Osteoblast (primary cell): ENCODE measurements at places on chromosomes 11 and 22. TPM values are rescaled to one million over a fixed set of nuclear protein-coding genes. Genes with fewer than 3 reads are reported as not detected.

GRCh38 chr11:20131788-20132666 lies 28.2 kb downstream of the DBX1 start:
- no peaks in the 10 kb centered on the region for H3K36me3 ChIP-seq
- no peaks in the 10 kb centered on the region for H3K27me3 ChIP-seq

DNA sequence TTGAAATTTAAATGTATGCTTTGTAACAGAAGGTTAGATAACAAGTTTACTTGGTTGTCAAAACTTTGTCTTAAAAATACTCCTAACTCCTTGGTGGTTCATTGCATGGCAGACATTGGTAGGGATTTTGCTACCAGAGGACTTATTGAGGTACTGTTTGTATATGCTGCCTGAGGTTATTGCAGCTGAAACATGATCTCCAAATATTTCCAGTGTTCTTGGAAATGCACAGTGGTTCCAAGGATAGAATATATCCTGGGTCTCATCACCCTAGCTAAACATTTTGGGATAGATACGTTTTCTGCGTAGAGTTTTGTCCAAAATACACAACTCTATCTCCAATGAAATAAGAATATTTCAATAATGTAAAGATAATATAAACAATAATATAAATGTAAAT lies 109.2 kb downstream of the RAB38 start:
- no peaks in the 10 kb centered on the region for H3K36me3 ChIP-seq
- H3K27ac ChIP-seq, result no peak overlapping the region
- H3K4me1 ChIP-seq, result no peaks in the 10 kb centered on the region
- H3K27me3 ChIP-seq, result no peaks in the 10 kb centered on the region
- H3K4me3 ChIP-seq, result no peak overlapping the region

Gene LAMTOR1
- total RNA-seq, result 131 and 138 TPM in 2 replicates

- H3K27ac ChIP-seq, result no peak overlapping the region
- DNase-seq, result no peak
- H3K36me3 ChIP-seq, result peaks cover 47% of the 10 kb centered on the region
- no peaks in the 10 kb centered on the region for H3K4me1 ChIP-seq
These were observed 14.2 kb upstream of the ST14 start for GRCh38 chr11:130145311-130145812.

- H3K4me1 ChIP-seq, result peaks cover 32% of the 10 kb centered on the region
- no peaks in the 10 kb centered on the region for H3K27me3 ChIP-seq
- H3K36me3 ChIP-seq, result no peaks in the 10 kb centered on the region
- H3K4me3 ChIP-seq, result no peak overlapping the region
These were observed 139.1 kb upstream of the MTMR2 start for GRCh38 chr11:96063053-96063452.

Gene BANF1
- total RNA-seq, result 14.5 and 14.7 TPM in 2 replicates

Gene PTPRJ
- total RNA-seq, result 9.1 and 10.9 TPM in 2 replicates

Gene APOBEC3B
- total RNA-seq, result 0.36 and 0.59 TPM in 2 replicates

- peaks cover 39% of the 10 kb centered on the region for H3K27me3 ChIP-seq
- H3K27ac ChIP-seq, result no peak overlapping the region
- peaks cover 7% of the 10 kb centered on the region for H3K4me1 ChIP-seq
- DNase-seq, result no peak
These were observed 46.1 kb upstream of the PHF21B start for GRCh38 chr22:45055936-45056335.

DNA sequence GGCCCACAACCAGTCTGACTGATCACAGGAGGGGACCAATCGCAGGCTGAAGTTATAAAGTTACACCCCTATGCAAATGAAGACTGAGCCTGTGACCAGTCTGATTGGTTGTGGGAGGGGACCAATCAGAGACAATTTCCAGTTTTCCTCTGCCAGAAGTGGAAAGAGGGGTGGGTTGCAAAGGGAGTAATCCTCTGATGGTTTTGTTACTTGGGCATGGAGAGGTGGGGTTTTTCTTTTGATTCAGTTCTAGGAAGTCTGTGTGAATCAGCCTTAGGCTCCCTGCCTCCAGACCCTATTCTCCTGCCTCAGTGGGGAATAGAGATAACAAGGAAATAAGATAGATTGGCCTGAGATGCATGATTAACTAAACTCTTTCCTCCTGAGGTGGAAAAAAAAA lies 9.9 kb downstream of the OR6M1 start:
- no peak overlapping the region for H3K4me3 ChIP-seq
- no peak overlapping the region for H3K27ac ChIP-seq
- no peaks in the 10 kb centered on the region for H3K4me1 ChIP-seq
- no peaks in the 10 kb centered on the region for H3K36me3 ChIP-seq
- no peak for DNase-seq

DNA sequence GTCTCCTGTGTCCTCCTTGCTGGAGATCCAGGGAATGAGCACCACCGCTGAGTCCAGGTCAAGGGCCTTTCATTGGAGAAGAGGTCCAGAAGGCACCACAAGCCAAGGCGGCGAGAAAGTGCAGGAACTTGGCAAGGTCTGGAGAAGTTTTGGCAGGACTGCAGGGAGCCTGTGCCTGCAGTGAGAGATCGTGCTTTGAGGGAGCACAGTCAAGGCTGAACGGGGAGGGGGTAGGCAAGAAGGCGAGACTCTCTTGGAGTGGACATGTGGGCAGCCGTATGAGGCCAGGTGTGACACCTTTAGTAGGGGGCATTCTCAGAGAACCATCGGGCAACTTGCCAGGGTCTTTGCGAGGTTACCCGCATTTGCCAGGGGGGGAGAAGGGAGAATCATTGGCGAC lies 30.5 kb downstream of the LRRC10B start:
- H3K4me3 ChIP-seq, result no peak overlapping the region
- H3K27ac ChIP-seq, result no peak overlapping the region
- H3K4me1 ChIP-seq, result peaks cover 24% of the 10 kb centered on the region
- no peaks in the 10 kb centered on the region for H3K36me3 ChIP-seq

Gene ZBTB44
- 47.1 and 50.3 TPM in 2 replicates for total RNA-seq

Gene MRGPRX4
- total RNA-seq, result not detected in 2 replicates

Gene NOL12
- total RNA-seq, result 8.8 and 9.0 TPM in 2 replicates

GRCh38 chr11:61617515-61617914 lies 36.6 kb upstream of the SYT7 start:
- H3K4me3 ChIP-seq, result no peak overlapping the region
- H3K27me3 ChIP-seq, result no peaks in the 10 kb centered on the region
- DNase-seq, result peak; percentile 82
- peaks cover 44% of the 10 kb centered on the region for H3K4me1 ChIP-seq
- H3K36me3 ChIP-seq, result no peaks in the 10 kb centered on the region

- H3K36me3 ChIP-seq, result no peaks in the 10 kb centered on the region
- H3K4me1 ChIP-seq, result peaks cover 4% of the 10 kb centered on the region
- peak; percentile 35 for DNase-seq
These were observed 15.6 kb upstream of the CYP2R1 start for GRCh38 chr11:14907411-14908213.

GRCh38 chr22:17818180-17818579 lies 43.9 kb upstream of the BID start:
- H3K36me3 ChIP-seq, result peaks cover 38% of the 10 kb centered on the region
- no peaks in the 10 kb centered on the region for H3K27me3 ChIP-seq
- no peak overlapping the region for H3K4me3 ChIP-seq
- DNase-seq, result no peak

- H3K27me3 ChIP-seq, result no peaks in the 10 kb centered on the region
- H3K4me1 ChIP-seq, result no peaks in the 10 kb centered on the region
- DNase-seq, result no peak
- no peak overlapping the region for H3K4me3 ChIP-seq
- no peaks in the 10 kb centered on the region for H3K36me3 ChIP-seq
- no peak overlapping the region for H3K27ac ChIP-seq
These were observed 104.4 kb downstream of the FANCF start for GRCh38 chr11:22521226-22521625.

- H3K27me3 ChIP-seq, result no peaks in the 10 kb centered on the region
- no peak overlapping the region for H3K4me3 ChIP-seq
- no peaks in the 10 kb centered on the region for H3K36me3 ChIP-seq
- H3K4me1 ChIP-seq, result no peaks in the 10 kb centered on the region
- DNase-seq, result no peak
These were observed 118.3 kb downstream of the BUD13 start for GRCh38 chr11:116654526-116654925.

Gene SDF2L1
- 10.5 and 13.3 TPM in 2 replicates for total RNA-seq

Gene HEPN1
- total RNA-seq, result under 0.01 TPM in 1 of 2 replicates, not detected in the other

Gene MS4A8
- not detected in 2 replicates for total RNA-seq

Gene ACR
- 1.4 TPM in 1 of 2 replicates, not detected in the other for total RNA-seq

Gene MAPK8IP1
- total RNA-seq, result 8.0 and 9.7 TPM in 2 replicates

- H3K27ac ChIP-seq, result no peak overlapping the region
- peaks cover 14% of the 10 kb centered on the region for H3K4me1 ChIP-seq
- H3K4me3 ChIP-seq, result no peak overlapping the region
- no peaks in the 10 kb centered on the region for H3K36me3 ChIP-seq
These were observed 14.4 kb downstream of the DNAJB13 start for GRCh38 chr11:73965076-73965763.

DNA sequence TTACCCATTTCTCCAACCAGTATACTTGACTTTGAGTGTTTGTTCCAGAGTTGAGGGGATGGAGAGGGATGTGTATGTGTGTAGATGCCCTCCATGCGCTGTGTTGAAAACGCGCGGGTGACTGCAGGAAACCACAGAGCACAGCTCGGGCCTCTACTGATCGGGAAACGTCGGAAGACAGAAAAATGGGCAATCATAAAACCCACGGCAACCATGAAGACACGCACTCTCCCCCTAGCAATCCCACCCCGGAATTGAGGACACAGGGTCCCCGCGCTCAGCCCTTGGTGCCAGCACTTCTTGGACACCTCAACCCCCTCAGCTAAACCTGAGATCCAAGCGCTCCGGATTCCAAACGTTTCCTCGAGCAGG lies 251 bp upstream of the UQCC3 start:
- H3K36me3 ChIP-seq, result peaks cover 39% of the 10 kb centered on the region
- H3K4me1 ChIP-seq, result peaks cover 35% of the 10 kb centered on the region
- DNase-seq, result peak; percentile 77
- H3K4me3 ChIP-seq, result peak overlapping the region; percentile 91
- peak overlapping the region; percentile 87 for H3K27ac ChIP-seq

DNA sequence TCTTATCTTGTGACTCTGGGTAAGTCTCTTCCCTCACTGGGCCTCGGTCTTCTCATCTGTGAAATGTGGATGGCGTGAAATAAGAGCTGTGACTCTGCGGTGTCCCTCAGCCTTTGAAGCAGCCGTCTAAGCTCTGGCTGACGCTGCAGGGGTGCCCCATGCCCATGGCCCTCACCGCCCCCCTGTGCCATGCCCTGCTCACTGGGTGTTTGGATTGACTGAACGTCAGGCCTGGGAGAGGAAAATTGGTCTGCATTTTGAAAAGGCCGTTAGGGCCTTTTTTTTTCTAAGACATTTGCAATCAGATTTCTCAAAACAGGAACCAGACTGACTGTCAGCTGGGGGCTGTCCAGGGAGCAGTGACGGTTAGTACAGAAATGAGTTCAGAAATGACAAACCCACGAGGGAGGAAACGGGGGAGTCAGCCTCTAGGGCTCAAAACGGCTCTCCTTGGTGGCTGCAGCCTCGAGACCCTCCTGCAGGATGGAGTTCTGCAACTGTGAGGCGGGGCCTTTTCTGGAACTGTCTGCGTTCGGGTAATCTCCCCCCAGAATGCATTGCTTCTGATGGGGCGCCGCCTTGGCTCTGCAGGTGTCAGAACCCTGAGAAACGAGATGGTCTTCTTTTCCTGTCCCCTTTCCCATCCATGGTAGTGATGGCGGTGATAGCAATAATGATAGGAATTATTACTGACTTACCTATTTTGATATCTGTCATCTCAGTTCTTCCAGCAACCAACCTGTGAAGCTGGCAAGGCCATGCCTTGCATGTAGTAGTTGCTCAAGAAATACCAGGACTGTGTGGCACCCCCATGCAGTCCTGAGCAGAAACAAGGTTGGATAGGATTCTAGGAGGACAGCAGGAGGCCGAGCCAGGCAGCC lies 2.0 kb downstream of the GRK2 start:
- no peaks in the 10 kb centered on the region for H3K27me3 ChIP-seq
- peak overlapping the region; percentile 86 for H3K4me3 ChIP-seq
- DNase-seq, result peak; percentile 82
- H3K4me1 ChIP-seq, result peaks cover 59% of the 10 kb centered on the region

DNA sequence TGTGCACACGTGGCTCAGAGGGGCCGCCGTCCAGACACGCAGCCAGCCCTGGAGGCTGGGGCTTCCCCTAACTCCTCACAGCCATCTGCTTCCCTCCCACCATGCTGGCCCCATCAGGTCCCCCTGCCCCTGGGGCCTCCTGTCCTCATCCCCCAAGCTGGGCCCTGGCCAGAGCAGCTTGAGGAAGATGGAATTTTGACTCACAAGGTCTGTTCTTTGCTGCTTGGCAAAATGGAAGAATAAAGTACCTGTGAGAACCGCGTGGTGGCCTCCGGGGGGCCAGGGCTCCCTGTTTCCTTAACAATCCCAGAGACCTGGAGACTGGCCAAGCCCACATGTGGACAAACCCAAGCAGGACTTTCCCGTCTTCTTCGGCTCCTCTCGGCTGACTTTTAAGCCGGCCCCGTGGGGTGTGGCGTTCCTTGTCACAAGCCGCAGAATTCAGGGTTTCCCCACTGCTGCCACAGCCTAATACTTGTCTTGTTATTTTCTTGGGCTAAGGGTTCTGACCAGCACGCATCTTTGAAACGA lies 872.8 kb downstream of the BRD1 start:
- peak; percentile 73 for DNase-seq
- H3K36me3 ChIP-seq, result no peaks in the 10 kb centered on the region
- H3K4me3 ChIP-seq, result no peak overlapping the region
- no peaks in the 10 kb centered on the region for H3K27me3 ChIP-seq

GRCh38 chr11:10895285-10895684 lies 37.4 kb upstream of the ZBED5 start:
- no peaks in the 10 kb centered on the region for H3K36me3 ChIP-seq
- H3K4me1 ChIP-seq, result peaks cover 31% of the 10 kb centered on the region
- H3K4me3 ChIP-seq, result no peak overlapping the region
- H3K27me3 ChIP-seq, result no peaks in the 10 kb centered on the region
- no peak for DNase-seq
- no peak overlapping the region for H3K27ac ChIP-seq

DNA sequence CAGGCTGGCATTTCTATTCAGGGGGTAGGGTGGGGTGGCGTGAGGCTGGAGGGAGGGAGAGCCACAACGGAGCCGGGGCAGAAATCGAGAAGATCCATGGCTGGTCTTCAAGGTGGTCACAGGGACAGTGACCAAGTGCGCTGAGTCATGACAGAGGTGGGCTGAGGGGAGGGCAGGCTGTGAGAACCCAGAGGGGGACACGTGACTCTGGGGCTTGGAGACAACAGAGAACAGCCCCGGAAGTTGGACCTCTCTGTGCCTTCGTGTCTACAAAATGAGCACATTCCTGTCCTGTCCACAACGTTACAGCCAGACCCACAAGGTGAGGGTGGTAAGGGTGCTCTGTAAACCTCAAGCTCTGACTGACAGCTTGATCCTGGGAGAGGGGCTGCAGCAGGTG lies 35.1 kb upstream of the ARFGAP3 start:
- H3K27ac ChIP-seq, result no peak overlapping the region
- H3K27me3 ChIP-seq, result no peaks in the 10 kb centered on the region
- peak; percentile 26 for DNase-seq
- peaks cover 18% of the 10 kb centered on the region for H3K36me3 ChIP-seq
- H3K4me3 ChIP-seq, result no peak overlapping the region

Gene TRIM6
- total RNA-seq, result 3.6 and 3.8 TPM in 2 replicates
